ENCODE measurements at places on chromosomes 7 and 10.
A peak's percentile ranks its signal among the peaks of the same experiment; 100 is the strongest.

DNA sequence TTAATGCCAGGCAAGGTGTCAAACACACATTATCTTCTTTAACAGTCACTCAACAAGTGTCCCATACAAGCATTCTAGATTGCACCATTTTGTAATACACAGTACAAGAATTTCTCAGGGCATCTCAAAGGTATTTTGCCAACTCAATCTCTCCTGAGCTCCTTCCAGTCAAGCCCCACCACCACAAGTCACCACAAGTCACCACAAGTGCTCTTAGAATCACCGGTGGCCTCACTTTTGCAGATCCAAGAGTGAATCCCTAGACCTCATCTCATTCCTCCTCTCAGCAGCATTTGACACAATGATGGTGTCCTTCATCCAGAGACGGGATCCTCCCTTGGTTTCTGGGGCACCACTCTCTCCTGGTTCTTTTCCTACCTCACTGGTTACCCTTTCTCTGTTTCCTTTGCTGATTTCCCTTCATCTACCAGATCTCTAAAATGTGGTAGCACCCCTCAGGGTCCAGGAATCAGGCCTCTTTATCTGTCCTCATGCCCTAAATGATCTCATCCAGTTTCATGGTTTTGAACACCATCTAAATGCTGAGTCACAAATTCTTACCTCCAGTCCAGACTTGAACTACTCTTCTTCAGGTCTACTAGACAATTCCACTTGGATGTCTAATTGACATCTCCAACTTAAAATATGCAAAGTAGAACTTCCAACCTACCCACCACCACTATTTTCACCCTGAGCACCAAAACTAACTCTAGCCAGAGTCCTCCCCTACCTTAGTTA, 26.9 kb downstream of the VPS41 start:
- no peak overlapping the region for H3K4me3 ChIP-seq
- H3K4me1 ChIP-seq: peaks cover 45% of the 10 kb centered on the region

GRCh38 chr7:50332241-50333165, 28.0 kb downstream of the IKZF1 start:
- H3K4me1 ChIP-seq: peaks cover 8% of the 10 kb centered on the region
- no peak overlapping the region for H3K27ac ChIP-seq
- H3K36me3 ChIP-seq: peaks cover 11% of the 10 kb centered on the region
- peaks cover 11% of the 10 kb centered on the region for H3K27me3 ChIP-seq
- H3K4me3 ChIP-seq: no peak overlapping the region
- DNase-seq: no peak

- H3K27me3 ChIP-seq: no peaks in the 10 kb centered on the region
- H3K27ac ChIP-seq: no peak overlapping the region
- no peak for DNase-seq
Observed at GRCh38 chr7:129282865-129283264, 58.0 kb downstream of the AHCYL2 start.

- peak; percentile 77 for DNase-seq
- peaks cover 8% of the 10 kb centered on the region for H3K27me3 ChIP-seq
- H3K36me3 ChIP-seq: peaks cover 43% of the 10 kb centered on the region
- H3K27ac ChIP-seq: peak overlapping the region; percentile 64
Observed at GRCh38 chr10:128069351-128070051, 56.7 kb downstream of the MKI67 start.

DNA sequence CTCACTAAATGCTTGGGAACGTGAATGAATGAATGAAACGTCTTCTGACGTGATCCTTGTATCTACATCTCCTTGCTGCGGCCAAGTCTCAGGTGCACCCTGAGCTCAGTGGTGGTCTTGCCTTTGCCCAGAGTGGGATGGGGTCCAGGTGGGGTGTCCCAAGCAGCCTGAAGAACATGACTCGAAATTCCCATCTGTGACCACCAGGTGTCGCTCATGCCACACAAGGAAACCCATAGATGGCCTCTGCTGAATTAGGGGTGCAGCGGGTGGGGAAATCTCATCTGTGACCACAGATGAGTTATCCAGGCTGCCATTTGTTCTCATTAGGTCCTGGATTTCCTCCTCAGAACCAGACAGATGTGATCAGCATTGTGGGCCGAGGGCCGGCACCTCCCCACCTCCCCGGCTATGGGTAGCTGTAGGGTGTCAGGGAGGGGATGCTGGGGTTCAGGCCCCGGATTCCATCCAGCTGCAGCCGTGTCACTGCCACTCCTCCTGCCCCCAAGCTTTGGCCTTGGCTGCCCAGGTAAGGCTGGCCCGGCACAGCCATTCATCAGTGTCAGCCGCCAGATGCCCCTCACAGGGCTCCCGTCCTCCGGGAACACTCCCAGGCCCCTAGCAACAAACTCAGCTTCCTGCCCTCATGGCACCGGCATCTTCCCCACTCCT, 21.0 kb upstream of the GNA12 start:
- peak overlapping the region; percentile 86 for H3K27ac ChIP-seq
- H3K4me3 ChIP-seq: peak overlapping the region; percentile 64
- peaks cover 8% of the 10 kb centered on the region for H3K27me3 ChIP-seq
- peak; percentile 63 for DNase-seq
- no peaks in the 10 kb centered on the region for H3K36me3 ChIP-seq

- no peaks in the 10 kb centered on the region for H3K36me3 ChIP-seq
- peaks cover 2% of the 10 kb centered on the region for H3K27me3 ChIP-seq
- H3K4me1 ChIP-seq: no peaks in the 10 kb centered on the region
- no peak overlapping the region for H3K4me3 ChIP-seq
- no peak overlapping the region for H3K27ac ChIP-seq
- no peak for DNase-seq
Observed at GRCh38 chr7:115249080-115249479, 327.2 kb downstream of the MDFIC start.

- no peak for DNase-seq
- no peaks in the 10 kb centered on the region for H3K4me1 ChIP-seq
Observed at GRCh38 chr7:48426966-48427555, 255.8 kb downstream of the ABCA13 start.

DNA sequence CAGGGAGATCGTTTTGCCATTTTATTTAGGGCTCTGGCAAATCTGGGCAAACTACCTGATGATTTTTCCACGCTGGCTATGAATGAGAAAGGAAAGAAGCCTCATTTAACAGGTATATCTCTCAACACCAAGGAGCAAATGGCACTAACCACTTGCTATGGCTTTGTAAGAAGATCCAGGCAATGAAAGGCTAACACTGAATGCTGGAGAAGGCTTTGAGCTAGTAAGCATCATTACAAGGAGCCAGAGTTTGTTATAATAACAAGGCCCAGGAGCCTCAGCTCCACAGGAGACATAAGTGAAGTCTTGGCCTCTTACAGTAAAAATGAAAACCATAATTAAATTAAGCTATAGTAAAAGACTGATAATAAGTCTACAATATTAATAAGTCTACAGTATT, 123.1 kb downstream of the CNOT4 start:
- H3K27ac ChIP-seq: no peak overlapping the region
- no peak for DNase-seq
- no peaks in the 10 kb centered on the region for H3K36me3 ChIP-seq
- H3K4me3 ChIP-seq: no peak overlapping the region
- H3K27me3 ChIP-seq: no peaks in the 10 kb centered on the region

- H3K27ac ChIP-seq: peak overlapping the region; percentile 97
- peaks cover 2% of the 10 kb centered on the region for H3K27me3 ChIP-seq
- H3K4me1 ChIP-seq: peaks cover 86% of the 10 kb centered on the region
- peak; percentile 81 for DNase-seq
- peak overlapping the region; percentile 30 for H3K4me3 ChIP-seq
Observed at GRCh38 chr10:110860576-110861241, 11.0 kb upstream of the PDCD4 start.

Measured in immature natural killer cell (primary cell).